ENCODE measurements at places on chromosomes 4 and X. TPM values are rescaled to one million over a fixed set of nuclear protein-coding genes. Genes with fewer than 3 reads are reported as not detected.

FGA gene
- 15,089 TPM for total RNA-seq

BGN gene
- total RNA-seq, result 57.0 TPM

GRCh38 chr4:116453127-116453526 lies 632.2 kb downstream of the TRAM1L1 start:
- no peaks in the 10 kb centered on the region for H3K36me3 ChIP-seq
- DNase-seq, result no peak
- H3K4me1 ChIP-seq, result no peaks in the 10 kb centered on the region
- H3K27ac ChIP-seq, result no peak overlapping the region

DNA sequence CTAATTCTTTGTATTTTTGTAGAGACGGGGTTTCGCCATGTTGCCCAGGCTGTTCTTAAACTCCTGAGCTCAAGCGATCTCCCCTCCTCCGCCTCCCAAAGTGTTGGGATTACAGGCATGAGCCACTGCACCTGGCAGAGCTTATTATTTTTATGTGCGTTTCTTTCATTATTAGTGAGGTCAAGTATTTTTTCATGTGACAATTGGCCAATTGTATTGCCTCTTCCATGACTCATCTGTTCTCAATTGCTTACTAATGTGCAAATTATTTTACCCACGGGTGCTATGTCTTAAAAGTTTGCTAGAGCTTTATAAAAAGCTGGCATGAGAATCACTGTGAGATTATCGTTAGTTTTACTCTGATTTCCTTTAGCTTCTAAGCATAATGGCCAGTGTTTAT lies 13.0 kb upstream of the ARX start:
- no peak for DNase-seq
- H3K4me1 ChIP-seq, result no peaks in the 10 kb centered on the region
- H3K27me3 ChIP-seq, result peaks cover 6% of the 10 kb centered on the region

DNA sequence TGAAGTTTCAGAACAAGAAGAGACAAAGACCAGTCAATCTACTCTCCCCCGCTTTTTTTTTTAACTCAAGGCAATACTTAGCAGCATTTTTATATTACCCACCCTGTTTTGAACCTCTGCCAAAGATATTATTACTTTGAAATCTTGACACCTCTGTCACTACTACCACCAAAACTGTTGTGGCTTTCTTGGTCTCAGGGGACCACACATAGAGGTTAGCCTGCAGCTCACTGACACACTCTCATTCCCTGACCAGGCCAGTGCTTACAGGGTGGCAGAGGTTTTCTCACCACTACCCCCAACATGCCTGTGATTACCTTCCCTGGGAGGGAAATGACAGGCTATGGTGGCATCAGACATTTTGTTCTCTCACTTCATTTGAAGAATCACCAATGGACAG lies 137.4 kb upstream of the STIM2 start:
- no peaks in the 10 kb centered on the region for H3K36me3 ChIP-seq
- H3K4me1 ChIP-seq, result no peaks in the 10 kb centered on the region
- H3K4me3 ChIP-seq, result no peak overlapping the region

Data from right lobe of liver (tissue), 6 donors.